ENCODE measurements at places on chromosomes 16 and 17.

- no peak for DNase-seq
These were observed 98.8 kb upstream of the METRNL start for GRCh38 chr17:82980632-82981031.

GRCh38 chr16:13708347-13709120 is 211.4 kb upstream of the ERCC4 start:
- no peak for DNase-seq

GRCh38 chr16:67137605-67138004 is 13.2 kb downstream of the B3GNT9 start:
- DNase-seq: no peak

DNA sequence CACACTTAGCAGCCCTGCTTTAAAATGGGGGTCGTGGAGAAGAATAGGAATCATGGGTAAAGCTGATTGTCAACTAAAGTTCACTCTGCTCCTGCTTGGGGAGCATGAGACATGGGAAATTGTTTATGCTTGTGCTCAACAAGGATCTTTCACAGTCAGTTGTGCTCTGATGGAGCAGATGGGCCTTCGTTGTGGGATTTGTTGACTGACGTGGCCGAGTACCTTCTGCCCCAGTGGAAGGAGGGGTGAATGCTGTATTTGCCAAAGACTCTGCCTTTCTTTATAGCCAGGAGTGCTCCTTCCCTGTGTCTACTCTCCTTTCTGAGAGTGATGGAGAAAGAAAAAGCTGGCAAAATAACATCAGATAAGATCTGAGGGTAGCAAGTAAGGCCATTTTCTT is 11.4 kb downstream of the ARSG start:
- no peak for DNase-seq

DNA sequence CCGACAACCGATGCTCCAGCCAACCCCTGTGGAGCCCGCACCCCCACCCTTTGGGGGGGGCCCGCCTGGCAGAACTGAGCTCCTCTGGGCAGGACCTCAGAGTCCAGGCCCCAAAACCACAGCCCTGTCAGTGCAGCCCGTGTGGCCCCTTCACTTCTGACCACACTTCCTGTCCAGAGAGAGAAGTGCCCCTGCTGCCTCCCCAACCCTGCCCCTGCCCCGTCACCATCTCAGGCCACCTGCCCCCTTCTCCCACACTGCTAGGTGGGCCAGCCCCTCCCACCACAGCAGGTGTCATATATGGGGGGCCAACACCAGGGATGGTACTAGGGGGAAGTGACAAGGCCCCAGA is 17.9 kb downstream of the NGFR start:
- DNase-seq: no peak

DNA sequence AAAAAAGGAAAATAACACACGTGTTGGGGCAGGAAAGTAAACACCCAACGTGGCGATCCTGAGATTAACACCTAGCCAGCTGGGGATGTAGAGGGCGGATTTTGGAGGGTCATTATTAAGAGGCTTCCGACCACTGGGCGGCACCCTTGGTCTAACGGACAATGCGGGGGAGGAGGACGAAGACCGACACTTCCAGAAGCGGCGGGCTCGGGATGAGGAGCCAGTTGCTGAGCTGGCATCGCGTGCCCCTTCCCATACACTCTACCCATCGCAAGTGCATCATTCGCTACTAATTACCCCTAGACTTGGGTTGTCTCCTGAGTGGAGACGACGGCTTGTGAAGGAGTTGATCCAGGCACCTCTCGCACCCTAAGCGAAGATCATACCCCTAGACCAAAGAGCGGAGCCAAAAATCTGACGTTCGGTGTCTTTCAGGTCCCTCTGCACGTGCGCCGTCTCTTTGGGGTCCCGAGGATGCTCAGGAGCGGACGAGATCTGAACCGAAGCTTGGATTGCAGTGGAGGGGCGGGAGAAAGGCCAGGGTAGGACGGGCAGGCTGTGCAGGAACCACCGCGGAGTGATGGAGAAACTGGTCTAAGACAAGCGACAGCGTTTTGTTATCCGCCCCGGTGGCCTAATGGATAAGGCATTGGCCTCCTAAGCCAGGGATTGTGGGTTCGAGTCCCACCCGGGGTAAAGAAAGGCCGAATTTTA is 17.6 kb downstream of the ZNF213 start:
- DNase-seq: peak; percentile 97

GRCh38 chr17:28858801-28859355 is 4.1 kb downstream of the ERAL1 start:
- no peak for DNase-seq

- peak; percentile 8 for DNase-seq
These were observed 158.6 kb downstream of the PMP22 start for GRCh38 chr17:15106540-15106939.

DNA sequence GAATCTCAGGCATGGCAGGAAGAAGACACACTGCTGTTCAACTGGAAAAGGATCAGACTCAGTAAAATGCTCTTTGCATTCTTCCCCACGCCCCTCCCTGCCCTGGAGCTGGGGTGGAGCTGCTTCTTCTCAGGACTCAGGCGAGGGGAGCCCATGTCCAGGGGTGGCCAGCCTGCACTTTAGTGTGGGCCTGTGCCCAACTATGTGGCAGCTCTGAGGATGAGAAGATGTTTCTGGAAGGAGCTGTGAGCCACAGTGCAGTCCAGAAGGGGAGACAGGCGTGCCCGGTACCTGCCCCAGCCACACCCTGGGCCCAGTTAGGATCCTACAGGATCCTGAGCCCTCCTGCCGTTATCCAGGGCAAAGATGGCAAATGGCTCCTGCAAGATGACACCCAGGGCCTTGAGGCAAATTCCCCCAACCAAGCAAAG is 120.3 kb downstream of the ANKRD11 start:
- DNase-seq: no peak

DNA sequence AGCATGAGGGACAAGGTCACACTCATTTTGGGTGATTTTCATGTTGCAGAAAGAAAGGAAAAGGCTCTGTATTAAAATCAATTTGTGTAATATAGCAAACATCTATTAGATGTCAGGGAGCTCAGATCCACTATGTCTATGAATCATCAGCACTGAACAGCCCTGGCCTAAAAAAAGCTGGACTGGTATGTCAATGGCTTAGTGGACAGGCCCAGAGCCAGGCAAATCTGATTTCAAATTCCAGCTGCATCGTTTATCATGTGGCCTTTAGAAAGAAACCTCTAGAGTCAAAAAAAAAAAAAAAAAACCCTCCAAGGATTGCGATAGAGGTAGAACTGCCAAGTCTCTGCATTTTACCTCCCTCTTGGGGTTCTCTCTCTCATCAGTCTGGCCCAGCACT is 5.4 kb downstream of the GAS7 start:
- DNase-seq: no peak

- DNase-seq: peak; percentile 35
These were observed 821 bp downstream of the SOCS7 start for GRCh38 chr17:38352245-38353085.

GRCh38 chr16:64182985-64183384 is 938.9 kb downstream of the CDH11 start:
- DNase-seq: no peak

DNA sequence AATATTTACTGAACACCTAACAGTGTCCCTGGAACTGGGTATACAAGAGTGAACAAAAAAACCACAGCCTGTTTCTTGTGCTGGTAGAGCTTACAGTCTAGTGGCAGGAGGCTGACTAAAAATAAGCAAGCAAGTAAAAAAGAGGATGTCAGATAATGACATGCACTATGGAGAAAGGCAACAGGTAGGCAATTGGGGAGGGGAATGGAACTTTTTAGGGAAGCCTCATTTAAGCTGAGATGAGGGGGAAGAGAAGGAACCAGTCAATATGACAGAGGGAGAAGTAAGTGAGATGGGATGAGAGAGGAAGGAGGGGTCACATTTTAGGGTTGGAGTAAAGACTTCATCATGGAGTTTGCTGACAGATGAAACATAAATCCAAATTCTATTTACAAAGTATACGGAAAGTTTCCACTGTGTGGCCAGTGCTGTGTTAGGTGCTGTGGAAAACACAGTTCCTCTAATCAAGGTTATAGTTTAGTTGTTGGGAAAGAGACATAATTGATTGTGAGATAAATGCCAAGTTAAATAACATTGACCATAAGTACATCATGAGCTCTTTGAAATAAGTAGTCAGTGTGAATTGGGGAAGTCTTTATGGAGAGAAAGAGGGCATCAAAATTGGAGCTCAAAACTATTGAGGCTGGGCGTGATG is 251.4 kb downstream of the FTO start:
- no peak for DNase-seq

DNA sequence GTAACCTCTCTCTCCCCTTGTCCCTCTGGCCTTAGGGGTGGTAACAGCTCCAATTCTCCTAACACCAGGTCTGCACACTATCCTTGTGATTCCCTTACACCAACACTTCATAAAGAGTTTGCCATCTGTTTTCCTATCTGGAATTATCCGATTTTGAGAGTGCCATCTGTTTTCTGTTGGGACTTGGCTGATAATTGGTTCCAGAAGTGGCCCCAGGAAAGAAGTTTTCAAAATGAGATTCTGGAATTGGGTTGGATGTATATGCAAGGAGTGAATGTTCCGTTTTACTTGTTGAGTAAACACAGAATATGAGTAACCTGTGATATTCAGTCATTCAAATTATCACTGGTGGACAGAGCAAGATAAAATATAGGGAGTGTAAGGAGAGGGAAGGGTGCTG is 134.1 kb upstream of the HS3ST3A1 start:
- DNase-seq: no peak

DNA sequence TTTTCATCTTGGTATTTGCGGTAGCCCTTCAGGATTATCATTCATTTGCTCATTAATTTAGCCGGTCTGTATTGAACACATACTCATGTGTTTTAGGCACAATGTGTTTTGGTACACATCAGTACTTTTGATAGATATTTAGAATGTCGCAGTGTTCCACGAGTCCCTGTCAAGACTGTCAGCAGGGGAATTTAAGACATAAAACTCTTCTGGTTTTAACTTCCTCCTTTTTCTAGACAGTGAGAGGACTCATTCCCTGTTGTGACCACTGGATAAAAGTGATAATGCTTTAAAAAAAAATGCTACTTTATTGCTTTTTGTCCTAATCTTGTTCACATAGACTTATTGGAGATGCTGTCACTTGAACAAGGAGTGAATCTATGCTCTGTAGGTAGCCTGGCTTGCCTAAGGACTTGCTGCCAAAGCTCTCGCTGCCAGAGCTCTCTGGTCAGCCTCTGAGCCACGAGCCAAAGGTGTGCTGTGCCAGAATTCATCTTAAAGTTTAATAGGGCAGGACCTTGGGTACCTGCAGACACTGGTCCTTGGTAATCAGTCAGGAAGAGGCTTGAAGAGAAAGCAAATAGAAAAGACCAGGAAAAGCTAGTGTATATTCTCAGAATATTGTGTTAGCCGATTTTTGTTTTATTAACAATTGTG is 5.4 kb downstream of the DCAF7 start:
- no peak for DNase-seq

DNA sequence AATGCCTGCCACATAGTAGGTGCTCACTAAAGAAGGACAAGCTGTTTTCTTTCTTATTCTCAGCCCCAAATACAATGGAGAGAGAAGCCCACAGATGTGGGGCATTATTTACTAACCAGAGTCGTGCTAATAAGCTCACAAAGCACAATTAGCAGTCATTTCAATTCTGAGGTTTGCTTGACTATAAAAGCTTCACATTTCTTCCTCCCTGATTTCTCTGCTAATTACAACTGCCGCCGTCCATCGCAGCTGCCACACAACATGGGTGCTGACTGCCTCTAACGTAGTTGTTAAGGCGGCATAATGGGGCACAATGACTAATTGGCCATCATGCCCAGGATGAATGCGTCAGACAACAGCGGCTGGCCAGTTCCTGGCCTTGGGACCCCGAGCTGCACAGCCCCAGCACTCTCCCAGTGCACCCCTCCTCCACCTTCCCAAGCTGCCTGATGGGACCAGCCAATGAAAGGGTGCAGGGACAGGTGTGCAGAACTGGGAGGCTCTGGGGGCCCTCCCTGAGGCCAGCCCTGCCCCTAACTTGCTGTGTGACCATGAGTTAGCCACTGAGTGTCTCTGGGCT is 109.2 kb downstream of the CCT6B start:
- DNase-seq: no peak

- DNase-seq: peak; percentile 86
These were observed 22.7 kb upstream of the GPRC5B start for GRCh38 chr16:19907161-19907992.

DNA sequence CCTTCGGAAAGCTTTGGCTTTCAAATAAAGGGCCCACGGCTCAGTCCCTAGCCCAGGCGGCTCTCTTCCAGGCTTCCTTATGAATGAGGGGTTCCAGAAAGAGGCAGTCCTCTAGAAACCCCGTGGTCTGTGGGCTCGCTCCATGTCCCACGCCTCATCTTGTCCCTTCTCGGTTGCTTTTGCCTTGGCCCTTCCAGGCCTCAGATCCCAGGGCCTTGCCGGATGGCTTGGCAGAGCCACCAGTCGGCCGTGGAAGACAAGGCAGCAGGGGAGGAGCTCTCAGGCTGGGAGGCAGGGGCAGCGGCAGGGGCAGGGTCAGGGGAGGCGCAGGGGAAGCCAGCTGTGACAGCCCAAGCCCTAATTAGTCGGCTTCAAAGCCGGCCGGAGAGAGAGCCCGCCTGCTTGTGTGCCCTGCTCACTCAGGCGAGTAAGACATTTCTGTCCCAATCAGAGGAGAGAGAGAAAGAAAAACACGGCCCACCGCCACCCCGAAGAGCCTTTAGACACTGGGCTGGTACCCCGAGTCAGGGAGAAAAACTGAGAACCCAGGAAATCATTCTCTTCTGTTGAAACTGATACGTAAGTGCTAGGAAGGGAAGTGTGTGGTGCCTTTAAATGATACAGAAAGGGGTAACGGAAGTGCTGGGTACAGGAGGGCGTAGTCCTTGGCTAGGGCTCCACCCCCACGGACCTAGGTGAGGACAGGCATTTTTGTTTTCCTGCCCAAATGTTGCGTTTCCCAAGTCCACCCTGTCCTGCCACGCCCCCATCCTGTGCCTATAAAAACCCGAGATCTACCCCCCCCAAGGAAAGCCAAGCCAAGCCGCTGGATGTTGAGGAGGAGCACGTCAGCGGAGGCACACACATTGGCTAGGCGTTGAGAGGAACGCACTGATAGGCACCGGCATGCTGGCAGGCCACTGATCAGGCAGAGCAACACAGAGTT is 27.8 kb upstream of the MEIOC start:
- DNase-seq: no peak

DNA sequence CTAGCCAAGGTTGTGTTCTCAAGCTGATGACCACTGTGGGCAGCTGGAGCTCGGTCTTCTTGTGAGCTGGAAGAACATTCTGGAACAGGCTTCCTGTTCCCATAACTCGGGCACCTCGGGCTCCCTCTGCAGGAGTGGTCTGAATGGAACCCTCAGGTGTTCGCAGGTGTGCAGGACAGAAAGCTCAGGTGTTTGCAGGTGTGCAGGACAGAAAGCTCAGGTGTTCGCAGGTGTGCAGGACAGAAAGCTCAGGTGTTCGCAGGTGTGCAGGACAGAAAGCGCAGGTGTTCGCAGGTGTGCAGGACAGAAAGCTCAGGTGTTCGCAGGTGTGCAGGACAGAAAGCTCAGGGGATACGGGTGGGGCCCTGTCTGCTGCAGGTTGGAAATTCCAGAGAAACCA is 109.0 kb upstream of the CACNG5 start:
- DNase-seq: no peak

DNA sequence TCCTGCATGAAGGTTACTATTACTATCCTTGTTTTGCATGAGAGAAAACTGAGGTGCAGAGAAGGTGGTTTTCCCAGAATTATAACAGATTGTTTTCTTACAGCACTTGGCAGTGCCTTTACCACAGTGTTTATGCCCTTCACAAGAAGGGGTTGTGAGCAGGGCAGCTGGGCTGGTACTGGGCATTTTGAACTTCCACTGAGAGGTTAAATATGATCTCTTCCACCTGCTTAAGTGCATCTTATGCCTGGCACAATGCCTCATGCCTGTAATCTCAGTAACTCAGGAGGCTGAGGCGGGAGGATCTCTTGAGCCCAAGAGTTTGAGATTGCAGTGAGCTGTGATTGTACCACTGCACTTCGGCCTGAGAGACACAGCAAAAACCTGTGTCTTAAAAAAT is 36.2 kb downstream of the NDE1 start:
- DNase-seq: no peak

Data from RPMI8226 (cell line).